ENCODE measurements at places on chromosomes 7 and 10.

GRCh38 chr10:10520491-10521385 lies 496.9 kb upstream of the CELF2 start:
- DNase-seq = no peak

DNA sequence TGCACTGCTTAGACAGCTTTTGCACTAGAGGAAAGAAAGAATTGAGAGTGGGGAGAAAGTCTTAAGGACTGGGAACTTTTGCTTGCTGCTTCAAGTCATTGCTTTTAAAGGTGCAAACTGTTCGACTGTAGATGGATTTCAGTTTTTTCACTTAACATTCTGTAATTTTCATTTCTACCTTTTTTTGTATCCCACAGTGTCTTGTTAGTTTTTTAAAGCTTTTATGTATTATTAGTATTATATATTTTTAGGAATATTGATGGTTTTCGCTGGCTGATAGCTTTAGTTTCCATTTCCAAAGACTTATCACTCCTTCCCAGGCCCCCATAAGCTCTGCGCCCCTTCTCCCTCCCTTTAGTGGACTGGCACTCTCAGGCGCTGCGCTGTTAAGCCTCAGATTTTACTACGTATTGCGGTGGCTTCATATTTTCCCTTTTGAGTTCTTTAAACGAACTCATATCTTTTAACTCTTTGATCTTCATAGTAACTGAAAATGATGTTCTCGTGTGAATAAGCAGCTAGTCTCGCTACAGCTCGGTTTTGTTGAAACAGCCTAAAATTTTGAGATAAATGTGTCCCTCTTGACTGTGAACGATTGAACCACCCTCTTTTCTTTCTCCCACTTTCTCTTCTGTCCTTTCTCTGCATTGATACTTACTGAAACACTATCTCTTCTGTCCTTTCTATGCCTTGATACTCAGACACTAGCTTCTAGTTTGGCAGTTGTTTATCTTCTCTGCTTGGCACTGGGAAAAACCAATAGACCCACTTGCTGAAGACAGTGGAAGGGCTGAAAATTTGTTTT lies 2.5 kb upstream of the ETV1 start:
- no peak for DNase-seq

GRCh38 chr10:16186564-16186963 lies 250.2 kb upstream of the PTER start:
- DNase-seq = no peak

DNA sequence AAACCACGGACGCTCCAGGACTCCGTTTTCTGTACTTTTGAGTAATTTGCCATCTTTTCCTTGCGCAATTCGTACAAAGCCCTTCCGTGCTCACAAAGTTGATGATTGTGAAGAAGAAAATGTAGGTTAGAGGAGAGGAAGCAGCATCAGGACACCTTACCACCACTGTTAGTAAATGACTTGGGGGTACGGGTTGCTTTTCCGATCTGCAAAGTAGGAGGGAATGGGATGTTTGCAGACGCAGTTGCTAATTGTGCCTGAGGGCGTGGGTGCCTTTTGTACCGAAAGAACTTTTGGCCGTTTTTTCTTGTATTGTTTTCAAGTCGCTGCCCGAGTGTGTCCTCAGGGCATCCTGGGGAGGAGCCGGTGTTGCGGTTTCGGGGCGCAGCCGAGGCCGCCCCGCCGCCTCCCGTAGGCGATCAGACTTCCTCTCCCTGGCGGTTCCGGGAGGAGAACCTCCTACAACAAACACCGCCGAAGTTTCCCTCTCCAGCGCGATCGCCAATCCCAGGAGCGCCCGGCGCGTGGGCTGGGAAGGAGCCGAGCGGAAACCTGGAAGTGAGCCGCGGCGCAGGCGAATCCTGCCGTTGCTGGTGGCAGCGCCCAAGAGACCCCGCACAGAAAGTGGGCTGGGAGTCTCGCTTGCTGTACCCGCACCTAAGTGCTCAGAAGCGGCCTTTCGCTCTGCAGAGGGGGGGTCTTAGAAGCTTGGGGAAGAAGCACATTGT lies 1.0 kb downstream of the PRR15 start:
- DNase-seq = no peak

DNA sequence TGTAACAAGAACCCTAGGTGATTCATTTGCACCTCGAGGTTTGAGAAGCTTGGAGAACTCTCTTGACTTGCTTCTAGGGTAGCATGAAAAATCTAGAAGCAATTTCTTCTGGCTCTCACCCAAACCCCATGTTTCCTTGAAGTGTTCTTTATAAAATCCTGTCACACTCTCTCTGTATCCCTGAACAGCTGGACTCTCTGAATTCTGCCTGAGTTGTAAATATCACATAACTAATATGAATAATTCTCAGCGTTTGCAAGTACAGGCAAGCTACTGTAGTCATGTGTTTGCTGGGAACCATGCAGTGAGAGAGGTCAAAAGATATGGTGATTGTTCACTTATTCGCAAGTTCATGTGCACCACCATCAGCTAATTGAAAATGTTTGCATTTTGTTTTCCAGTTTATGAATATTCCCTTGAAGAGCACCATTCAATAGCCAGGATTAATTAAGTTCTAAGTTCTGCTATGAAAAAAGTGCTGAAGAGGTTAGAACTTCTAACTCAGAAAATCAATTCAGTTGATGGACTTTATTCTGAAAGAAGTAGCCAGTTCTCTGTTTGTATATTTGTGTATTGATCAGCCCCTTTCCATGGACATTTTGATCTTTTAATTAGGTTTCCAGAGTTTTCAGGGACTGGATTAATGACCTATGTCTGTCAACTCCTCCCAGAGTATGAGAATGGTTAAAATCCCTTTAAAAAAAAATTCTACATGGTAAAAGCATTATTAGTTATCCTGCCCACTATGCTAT lies 243.0 kb downstream of the PLXDC2 start:
- DNase-seq = no peak

GRCh38 chr7:69095649-69096048 lies 502.6 kb upstream of the AUTS2 start:
- DNase-seq = no peak

- no peak for DNase-seq
Observed at GRCh38 chr7:25314731-25315267, 86.5 kb upstream of the NPVF start.

GRCh38 chr7:132970257-132970656 lies 111.6 kb downstream of the CHCHD3 start:
- DNase-seq = no peak

- no peak for DNase-seq
Observed at GRCh38 chr7:41869091-41869490, 166.2 kb upstream of the INHBA start.

DNA sequence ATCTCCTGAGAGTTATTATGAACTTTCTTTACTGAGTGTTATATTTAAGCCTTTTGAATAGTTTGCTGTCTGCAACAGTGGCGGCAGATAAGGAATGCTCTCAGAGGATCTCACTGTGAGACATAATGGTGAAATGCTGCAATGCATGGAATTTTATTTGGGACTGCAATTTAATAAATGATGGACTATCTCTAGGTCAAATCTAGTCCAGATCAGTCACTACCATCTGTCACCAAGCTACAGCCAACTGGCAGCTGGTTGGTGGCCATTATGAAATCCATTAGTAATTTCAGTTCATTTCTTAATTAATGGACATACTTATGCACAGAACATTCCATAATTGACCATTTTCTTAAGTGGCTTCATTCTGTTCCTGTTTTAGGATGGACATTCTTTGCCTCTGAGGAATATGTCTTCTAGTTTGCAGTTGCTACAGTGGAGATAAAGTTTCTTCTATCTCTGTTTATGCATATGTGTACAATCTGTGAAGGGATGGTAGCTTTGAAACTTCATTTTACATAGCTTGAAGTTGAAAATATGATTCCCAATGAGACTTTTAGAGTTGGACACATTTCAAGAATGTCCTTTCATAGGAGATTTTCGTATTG lies 586.6 kb downstream of the SUGCT start:
- DNase-seq = no peak
